ENCODE measurements at places on chromosomes 5 and 9.

- no peak for DNase-seq
These were observed 253.9 kb downstream of the CEMIP2 start for GRCh38 chr9:71514344-71514975.

DNA sequence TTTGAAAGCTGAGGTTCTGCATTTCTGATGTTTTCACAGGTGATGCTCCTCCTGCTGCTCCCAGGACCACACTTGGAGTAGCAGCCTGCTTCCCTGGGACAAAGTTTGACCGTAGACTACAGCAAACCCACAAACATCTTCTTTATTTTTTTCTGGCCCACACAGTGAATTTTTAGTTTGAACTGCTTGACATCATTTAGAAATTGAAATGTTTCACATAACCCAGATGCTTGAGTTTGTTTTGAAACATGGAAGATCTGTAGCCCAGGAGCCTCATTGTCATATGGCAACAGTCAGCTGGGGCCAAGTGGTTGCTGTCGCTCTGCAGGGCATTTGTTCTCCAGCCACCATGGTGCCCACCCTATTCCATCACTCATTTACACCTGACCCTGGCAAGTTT, 8.4 kb downstream of the SH3TC2 start:
- DNase-seq: no peak

DNA sequence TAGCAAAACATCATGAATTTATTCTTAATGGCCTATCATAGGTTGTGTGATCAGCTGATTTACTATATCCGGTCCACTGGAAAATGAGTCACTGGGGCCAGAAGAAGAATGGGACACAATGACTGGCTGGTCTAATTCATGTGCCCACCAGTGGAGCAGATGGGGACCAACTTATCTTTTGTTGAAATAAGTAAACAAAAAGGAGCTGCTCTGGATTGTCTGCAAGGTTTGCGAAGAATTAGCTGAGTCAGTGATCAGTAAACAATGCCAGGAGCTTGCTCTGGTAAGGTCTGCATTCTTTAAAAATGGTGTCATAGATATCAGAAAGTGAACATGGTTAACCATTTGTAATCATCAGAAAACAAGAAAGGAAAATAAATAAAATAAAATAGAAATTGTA, 128.0 kb downstream of the RASEF start:
- no peak for DNase-seq

- DNase-seq: no peak
These were observed 168.5 kb upstream of the TARS1 start for GRCh38 chr5:33272288-33272687.

- DNase-seq: no peak
These were observed 293.7 kb downstream of the KIF4B start for GRCh38 chr5:155307229-155307628.

DNA sequence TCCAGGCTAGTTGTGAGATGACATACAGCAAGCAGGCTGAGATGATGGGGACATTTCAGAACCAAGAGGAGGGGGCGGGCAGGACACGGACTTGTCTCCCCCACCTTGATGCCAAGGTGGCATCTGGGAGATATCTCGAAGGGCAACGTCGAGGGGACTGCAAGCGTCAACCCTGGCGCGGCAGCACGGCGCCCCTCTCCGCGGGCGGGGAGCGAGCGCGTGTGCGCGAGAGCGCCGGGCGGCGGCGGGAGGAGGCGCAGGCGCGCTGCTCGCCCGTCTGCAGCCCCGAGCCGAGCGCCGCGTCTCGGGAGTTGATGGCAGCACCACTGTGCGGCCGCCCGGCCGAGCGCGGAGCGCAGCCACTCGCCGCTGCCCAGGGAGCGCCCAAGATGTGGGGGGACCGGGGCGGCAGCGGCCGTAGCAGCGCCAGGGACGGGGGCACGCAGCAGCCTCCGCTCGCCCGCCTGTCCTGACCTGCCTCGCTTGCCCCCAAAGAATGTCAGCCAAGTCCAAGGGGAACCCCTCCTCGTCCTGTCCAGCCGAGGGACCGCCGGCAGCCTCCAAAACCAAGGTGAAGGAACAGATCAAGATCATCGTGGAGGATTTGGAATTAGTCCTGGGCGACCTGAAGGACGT, at the start of gene PRR16:
PRR16 (plus strand) TSS at position 310 of the 636 bp plus-strand sequence.
- DNase-seq: no peak

- no peak for DNase-seq
These were observed 16.1 kb upstream of the AHRR start for GRCh38 chr5:305459-305858.

GRCh38 chr5:121890297-121890858, 38.7 kb downstream of the FTMT start:
- no peak for DNase-seq

- no peak for DNase-seq
These were observed 6.7 kb downstream of the INIP start for GRCh38 chr9:112711050-112711689.

DNA sequence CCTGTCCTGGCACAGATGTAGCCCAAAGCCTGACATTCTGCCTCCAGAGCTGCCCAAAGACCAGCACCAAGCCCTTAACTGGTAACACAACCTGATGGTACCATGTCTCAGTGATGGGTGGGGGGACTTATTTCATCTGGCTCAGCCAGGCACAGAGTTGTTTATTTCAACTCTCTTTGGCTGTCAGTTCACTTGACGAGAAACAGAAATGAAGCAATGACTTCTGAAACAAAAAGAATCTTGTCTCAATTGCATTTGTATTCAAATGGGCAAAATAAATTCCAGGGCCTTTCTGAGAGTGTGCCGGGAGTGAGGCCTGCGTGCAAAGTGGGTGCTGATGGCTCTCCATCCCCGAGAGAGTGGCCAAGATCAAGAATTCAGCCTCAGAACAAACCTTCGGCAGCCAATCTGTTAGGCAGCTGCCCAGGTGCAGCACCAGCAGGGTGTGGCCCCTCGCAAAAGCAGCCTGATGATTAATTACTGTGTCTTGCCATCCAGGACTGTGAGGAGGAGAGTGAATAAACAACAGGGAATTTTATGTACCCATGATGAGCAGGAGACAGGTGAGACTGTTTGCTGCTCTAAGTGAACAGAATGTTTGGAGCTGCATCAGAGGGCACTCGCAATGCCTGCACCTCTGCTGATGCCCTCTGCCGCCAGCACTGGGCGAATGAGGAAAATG, 238.0 kb downstream of the HSPA4 start:
- no peak for DNase-seq

GRCh38 chr5:178590141-178590923, at the start of gene COL23A1:
Gene COL23A1 (minus strand): TSS chr5:178590393.
- DNase-seq: no peak

- no peak for DNase-seq
These were observed 63.5 kb upstream of the MOCS2 start for GRCh38 chr5:53173083-53173482.

DNA sequence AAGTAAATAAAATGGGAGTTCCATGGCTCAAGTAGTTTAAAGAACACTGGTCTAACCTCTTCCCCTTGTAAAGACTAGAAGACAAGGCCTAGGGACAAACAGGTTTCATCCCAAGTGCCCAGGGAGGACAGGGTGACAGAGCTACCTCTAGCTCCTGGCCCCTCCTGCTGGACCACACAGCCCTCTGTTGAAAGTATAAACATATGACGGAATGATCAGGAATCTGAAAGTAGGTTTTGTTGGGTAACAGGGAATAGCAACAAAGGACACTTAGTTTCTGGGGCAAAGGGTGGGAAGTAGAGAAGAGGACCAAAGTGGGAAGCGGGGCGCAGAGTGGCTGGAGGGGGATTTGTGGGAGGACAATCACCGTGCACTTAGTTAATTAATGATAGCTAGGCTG, 67.0 kb upstream of the DAB2IP start:
- no peak for DNase-seq
